ENCODE measurements at places on chromosomes 5 and 9. TPM values are rescaled to one million over a fixed set of nuclear protein-coding genes. Genes with fewer than 3 reads are reported as not detected.
A peak's percentile ranks its signal among the peaks of the same experiment; 100 is the strongest.

- DNase-seq, result peak; percentile 78
Measured at GRCh38 chr9:71249729-71250317, 128.4 kb upstream of the TRPM3 start.

GRCh38 chr5:164470312-164470711 lies 964.9 kb downstream of the MAT2B start:
- DNase-seq, result no peak

DNA sequence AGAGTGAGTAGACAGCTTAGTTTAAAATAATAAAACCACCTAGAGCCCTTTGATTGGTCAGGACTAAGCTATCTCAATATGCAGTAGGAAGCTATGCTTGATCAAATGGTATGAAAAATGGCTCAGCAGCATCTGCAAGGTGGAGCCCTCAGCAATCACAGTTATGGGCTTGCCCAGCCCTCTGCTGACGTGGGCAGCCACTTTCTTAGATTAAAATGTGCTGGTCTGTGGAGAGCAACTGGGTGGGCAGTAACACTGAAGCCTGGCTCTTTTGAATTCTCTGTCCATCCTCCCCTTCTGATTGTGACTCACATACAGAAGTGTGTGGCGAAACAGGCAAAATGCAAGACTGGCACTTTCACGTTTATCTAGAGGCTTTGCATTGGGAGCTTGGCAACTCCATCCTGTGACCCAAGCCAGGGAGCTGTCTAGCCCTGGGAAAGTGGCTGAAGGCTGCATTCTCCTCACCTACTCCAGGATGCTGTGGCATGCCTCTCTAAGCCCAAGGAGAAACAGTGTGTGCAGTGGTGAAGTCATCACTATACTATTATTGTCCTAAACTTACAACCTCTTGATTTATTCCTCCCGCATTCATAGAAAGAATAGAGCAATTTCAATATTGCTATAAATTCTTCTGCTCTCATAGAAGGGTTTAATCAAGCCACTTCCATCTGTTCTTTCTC lies 61.1 kb downstream of the MED10 start:
- DNase-seq, result no peak

DNA sequence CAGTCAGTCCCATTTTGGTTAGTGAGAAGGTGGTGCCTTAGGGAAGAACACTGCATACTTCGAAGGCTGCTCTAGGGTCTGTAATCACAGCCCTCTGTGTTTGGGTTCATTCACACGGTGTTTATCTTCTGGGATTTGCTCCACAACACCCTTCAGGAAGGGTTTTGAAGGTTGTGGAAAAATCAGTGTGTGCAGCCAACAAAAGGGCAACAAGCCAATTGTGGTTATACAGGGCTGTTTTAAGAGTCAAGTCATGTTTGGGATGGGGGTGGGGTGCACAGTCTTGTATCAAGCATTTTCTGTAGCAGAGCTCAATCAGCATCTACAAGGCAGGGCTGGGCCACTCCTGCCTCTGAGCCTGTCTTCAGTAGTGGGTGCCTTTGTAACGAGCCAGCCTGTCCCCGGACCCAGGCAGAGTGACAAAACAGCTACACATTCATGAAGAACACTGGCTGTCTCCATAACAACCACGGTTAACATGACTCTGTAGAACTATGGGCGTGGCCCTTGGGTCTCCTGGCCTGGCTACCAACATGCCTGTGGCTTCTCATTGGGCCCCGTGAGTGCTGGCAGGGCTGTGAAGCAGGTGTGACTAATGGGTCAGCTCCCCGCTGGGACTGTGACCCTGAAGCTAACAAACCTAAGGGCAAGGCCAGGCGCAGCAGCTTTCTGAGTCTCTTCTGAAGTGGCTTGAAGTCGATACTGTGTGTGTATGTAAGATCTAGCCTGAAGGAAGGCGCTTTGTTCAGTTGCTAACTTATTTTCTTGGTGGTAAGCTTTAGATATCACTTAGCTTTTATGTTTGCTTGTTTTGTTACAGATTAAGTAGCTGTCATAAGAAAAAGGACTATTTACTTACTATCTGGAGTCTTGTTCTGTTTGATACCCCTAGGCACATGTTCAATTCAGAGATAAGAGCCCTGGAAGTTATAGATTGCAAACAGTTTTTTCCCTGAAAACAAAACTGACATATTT lies 27.9 kb upstream of the GOLM1 start:
- DNase-seq, result peak; percentile 98

- no peak for DNase-seq
Measured at GRCh38 chr5:16229357-16229940, 49.9 kb upstream of the MARCHF11 start.

DNA sequence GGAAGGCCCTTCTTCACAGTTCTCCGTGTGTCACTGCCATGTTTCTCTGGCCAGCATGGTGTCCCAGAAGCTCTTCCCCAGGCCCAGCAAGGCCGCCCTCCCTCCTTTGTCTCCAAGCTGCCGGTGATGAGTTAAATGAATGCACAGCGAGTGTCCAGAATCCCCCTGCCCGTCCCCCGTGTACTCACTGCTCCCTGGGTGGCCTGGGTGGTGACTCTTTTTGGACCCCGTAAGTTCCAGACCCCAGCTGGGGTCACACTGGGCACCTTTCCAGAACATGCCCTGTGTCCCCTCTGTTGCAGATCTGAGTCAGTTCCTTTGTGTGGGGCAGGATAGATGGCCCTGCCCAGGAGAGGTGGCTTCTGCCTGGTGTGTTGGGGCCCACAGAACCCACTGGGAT lies 95.0 kb downstream of the MRPL36 start:
- no peak for DNase-seq

GRCh38 chr5:151413800-151414199 lies 33.6 kb upstream of the SLC36A1 start:
- DNase-seq, result no peak

DNA sequence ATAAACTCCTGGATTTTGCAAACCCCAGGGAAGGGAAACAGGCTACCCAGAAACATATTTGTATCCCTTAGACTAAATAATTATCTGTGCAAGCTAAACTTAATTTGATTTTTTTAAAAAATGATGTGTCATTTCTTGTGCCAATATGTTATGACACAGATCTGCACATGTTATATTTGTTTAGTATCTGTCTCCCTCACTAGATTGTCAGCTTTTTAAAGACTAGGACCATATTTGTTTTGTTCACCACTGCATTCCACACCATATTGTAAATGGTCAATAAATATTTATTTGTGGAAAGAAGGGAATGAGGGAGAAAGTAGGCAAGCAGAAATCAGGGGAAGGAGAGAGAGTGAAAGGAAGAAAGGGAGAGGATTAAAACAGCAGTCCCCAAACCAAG lies 143.3 kb upstream of the TNPO1 start:
- no peak for DNase-seq

GRCh38 chr9:93365427-93366118 lies 85.9 kb upstream of the FAM120A start:
- no peak for DNase-seq

The SLCO6A1 gene
- not detected for total RNA-seq

The PRRX2 gene
- 0.45 TPM for total RNA-seq

The HK3 gene
- total RNA-seq, result 0.17 TPM
